A673 (cell line): ENCODE measurements at places on chromosomes 4 and X.

DNA sequence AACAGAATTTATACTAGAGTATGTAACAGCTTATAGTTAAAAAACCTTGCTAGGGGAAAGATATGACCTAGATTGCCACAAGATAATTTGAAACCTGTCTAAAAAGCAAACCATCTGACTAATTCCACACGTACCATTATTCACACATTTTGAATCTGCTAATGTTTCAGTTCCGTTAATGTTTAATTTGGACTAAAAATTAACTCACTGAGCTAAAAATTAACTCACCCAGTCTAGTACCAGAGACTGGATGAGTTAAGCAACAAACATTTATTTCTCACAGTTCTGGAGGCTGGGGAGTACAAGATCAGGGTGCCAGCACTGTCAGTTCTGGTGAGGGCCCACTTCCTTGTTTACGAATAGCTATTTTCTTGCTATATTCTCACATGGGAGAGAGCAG is 231.5 kb upstream of the DIAPH2 start:
- DNase-seq, result no peak

DNA sequence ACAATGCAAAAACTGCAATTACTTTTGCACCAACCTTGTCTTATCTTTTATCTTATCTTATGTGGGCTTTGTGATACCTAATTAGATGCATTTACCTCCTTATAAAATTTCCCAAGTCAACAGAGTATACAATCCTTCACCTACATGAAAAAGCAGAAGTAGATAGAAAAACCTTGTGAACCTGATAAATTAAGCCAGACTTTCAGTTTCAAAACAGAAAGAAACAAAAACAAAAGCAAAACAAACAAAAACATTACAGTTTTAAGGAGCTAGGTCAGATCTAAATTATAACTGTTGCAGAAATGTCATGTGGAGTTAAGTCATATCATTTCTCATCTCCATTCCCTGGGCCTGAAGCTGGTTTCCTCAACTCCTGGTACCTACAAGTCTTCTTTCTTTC is 24.9 kb upstream of the CXXC4 start:
- no peak for DNase-seq

DNA sequence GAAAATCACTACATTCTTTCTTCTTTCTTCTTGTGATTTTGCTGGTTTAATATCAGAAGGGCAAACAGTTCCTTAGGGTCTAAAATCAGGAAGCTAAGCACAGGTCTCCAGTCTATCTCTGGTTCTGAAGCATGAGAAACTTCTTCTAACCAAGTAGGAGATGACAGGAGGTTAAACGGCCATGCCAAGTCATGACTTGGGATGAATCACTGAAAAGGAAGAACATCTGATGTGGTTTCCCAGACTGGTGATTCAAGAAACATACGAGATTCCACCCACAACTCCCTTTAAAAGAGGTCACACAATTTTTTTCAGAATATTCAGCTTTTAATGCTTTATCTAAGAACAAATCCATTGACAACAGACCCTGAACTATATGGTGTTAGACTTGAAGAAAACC is 684.0 kb upstream of the PRKX start:
- no peak for DNase-seq

GRCh38 chr4:121360495-121360894 is 20.3 kb downstream of the QRFPR start:
- DNase-seq, result no peak

GRCh38 chr4:38466401-38466800 is 197.6 kb upstream of the KLF3 start:
- DNase-seq, result no peak

DNA sequence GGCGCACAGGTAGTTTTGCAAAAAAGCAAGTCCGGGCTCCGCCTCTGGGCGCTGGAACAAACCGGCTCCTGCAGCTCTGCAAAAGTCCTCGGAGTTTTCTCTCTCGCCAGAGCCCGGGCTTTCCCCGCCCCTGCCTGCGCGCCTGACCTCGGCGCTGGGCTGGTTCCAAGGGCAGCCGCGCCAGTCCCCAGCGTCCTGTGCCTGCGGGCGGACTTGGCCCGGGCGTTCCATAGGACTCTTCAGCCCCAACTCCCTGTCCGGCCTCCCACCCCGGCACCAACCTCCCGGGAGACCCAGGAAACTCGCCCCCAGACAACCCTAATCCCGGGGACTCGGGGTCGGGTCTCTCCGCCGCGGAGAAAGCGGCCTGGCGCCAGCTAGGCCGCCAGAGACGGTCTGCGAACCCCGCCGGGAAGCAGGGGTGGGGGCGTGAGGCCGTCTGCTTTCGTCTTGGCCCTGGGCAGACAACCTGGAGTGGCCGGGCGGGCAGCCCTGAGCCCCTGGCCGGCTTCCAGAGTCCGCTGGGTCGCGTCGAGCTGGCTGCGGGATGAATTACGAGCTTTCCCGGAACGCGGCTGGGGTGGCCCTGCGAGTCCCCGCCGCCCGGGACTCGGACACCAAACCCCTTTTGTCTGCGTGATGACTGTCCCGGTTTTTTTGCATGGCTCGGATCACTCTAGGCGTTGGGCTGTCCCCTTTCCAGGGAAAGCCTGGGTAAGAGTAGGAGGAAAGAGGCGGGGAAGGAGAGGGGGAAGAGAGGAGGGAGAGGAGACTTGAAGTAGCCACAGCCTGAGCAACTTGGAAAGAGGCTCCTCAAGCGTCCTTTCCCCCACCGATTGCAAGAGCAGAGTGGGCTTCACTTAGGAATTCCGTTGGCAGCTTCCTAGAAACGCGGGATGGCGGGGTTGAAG is 916 bp downstream of the MXRA5 start:
- no peak for DNase-seq

DNA sequence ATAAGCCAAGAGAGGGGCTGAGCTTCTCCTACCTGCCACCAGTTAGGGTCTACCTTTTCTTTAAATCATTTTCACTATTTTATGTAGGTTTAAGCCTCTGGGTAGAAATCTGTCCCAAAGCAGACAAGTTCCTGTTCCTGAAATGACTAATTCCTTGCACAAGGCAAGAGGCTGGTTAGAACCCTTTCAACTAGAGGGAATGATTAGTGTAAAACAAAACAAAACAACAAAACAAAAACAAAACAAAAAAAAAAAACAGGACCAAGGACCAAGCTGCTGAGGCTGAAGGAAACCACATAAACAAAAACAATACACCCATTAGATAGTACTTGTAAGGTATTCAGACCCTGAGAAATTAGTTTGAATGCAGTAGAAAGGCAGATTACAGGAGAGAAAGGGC is 62.7 kb downstream of the MAML3 start:
- DNase-seq, result no peak

GRCh38 chr4:7662507-7662846 is 227.7 kb upstream of the PSAPL1 start:
- DNase-seq, result no peak

DNA sequence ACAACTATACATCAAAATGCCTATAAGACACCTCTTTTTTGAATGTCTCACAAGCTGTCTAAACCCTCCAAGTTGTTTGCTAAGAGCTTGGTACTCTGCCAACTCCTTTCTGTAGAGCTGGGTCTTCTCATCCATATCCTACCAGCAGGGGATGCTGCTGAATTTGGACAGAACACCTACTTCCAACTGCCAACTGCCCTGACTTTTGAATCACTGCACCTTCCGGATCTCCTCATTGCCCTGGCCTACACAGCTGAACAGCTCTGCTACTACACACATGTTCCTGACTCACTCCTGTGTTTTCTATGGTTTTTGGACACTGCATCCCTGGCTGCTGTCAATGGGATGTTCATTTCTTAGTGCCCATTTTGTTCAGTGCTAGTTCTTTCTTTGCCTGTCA is 18.7 kb downstream of the FAM184B start:
- DNase-seq, result peak; percentile 52

- no peak for DNase-seq
These were observed 973 bp downstream of the STK32B start for GRCh38 chr4:5052204-5052702.

DNA sequence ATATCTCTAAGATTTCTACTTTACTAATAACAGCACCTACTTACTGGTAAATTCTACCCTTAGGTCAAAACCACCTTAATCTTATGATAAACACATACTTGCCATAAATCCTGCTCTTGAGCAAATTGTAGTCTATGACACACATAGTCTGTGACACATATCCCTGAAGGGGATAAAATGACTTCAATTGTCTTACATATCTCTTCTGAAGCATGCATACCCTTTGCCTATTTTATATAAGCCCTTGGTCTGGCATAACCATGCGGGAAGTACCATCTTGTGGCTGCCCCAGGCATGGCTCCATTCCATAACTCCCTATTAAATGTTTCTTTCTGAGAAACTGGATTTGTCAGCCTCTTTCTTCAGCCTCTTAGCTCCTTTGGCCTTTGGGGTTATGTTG is 248.9 kb downstream of the SLC7A11 start:
- no peak for DNase-seq

DNA sequence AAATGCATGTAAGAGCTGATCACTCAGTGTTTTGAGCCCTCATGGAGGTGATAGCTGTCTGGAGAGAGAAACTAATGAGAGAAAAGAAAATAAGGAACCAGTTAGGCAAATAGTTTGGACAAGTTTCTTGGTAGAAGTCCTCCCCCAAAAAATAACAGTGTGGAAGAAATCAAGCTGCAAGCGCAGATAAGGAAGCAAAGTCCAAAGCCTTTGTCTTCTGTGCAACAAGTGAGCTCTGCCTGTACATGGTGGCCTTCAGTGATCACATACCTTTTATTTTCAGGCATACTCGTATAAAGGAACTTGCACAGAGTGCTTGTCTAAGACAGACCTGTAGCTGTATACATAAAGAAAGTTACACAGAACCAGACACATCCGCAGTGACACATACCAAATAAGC is 2.5 kb upstream of the UGT2A3 start:
- DNase-seq, result no peak

- peak; percentile 48 for DNase-seq
These were observed 174.9 kb downstream of the CORIN start for GRCh38 chr4:47662975-47663374.

DNA sequence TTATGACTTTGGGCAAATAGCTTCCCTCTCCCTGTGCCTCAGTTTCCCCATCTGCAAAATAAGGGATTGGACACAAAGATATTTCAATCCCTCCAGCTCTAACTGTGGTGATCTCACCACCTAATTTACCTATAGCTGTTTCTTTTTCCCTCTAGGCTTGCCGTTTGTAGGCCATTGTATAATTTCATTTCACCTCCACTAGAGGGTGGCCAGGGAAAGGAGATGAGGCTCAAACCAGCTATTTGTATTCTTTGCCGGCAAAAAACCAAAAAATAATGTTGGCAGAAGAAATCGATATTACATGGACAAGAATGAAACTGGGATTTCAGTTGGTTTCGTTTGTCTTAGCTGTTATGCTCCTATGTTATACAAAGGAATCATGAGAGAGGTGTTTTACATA is 36.1 kb upstream of the DOCK11 start:
- peak; percentile 30 for DNase-seq

- DNase-seq, result no peak
These were observed 207.5 kb downstream of the CHRDL1 start for GRCh38 chrX:110588164-110588563.

DNA sequence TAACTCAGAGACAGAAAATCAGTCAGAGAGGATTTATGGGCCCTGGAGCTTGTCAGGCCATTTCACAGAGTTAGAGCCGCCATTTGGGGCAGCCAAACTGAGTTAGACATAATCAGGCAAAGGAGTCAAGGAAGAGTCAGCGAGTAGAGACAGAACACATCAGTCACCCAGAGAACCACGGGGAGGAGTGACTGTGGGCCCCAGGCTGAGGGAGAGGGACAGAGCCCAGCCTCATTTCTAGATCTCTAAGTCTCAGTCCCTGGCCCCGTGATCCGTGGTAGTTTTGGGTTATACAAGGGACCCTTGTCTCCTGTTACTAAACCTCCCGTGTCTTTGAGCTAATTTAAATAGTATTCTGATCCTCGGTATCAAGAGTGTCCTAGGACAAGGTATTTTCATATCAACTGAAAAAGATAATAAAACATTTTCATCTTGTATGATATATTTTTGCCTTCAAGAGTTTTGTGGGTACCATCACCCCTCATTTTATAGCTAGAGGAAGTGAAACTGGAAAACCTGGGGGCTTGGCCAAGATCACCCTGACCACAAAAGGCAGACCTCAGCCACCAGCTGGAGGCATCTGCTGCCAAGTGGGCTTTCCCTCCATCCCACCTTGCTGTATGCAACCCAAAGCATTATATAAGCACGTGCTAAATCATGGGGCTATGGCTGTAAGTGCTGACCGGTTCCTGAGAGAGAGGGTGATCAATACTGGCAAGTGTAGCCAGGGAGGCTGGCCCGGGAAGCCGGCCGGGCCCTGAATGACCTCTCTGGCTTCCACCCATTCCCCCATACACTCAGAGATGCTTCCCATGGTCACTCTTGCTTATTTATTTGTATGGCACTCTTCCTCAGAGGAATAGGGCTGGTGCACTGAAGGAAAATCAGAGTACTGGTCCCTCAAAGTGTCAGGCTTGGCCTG is 204.1 kb downstream of the BCOR start:
- DNase-seq, result no peak

DNA sequence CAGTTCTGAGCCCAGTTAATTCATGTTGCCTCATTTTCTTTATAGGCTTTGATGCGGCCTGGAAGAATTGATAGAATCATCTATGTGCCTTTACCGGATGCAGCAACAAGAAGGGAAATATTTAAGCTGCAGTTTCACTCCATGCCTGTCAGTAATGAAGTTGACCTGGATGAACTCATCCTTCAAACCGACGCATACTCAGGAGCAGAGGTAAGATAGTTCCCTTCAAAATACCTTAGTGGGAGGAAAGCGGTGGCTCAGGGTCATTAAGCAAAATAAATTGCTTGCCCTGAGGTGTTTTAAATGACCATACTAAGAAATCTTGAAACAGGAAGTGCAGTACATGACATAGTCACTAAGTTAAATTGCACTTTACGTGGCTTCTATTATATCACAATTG is 140.6 kb upstream of the SPRY1 start:
- DNase-seq, result no peak

- DNase-seq, result no peak
These were observed 358.1 kb upstream of the FTHL17 start for GRCh38 chrX:31429915-31430314.

GRCh38 chrX:1368385-1368698 is 23.6 kb downstream of the SLC25A6 start:
- no peak for DNase-seq

DNA sequence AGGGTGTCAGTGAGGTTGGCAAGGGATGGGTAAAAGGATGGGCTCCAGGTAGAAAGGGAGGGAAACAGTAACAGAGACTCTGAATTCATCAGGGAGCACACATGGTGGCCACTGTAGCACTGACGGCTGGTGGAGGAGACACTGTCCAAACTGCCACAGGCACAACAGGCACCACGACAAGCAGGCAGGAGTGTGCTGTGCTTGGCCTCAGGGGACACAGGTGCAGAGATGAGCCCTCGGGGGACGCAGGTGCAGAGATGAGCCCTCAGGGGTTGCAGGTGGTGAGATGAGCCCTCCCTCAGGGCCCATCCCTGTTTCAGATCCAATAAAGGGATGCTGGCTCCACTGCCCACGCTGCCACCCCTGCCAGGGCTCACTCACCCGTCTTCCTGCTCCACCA is 7.6 kb downstream of the PDE6B start:
- no peak for DNase-seq

GRCh38 chrX:150870487-150871340 is 27.8 kb downstream of the CD99L2 start:
- DNase-seq, result no peak
